T-helper 2 cell treated with Interferon-gamma antibody and Interleukin-4, amounts not matched to agents 100 ng/mL and 5 ng/mL, for 36 hours (primary cell): ENCODE measurements at places on chromosomes 5 and 9. TPM values are rescaled to one million over a fixed set of nuclear protein-coding genes. Genes with fewer than 3 reads are reported as not detected.

Gene CLIC3
- total RNA-seq = 0.91 TPM in 2 replicates

Gene NREP
- total RNA-seq = 25.8 and 30.3 TPM in 2 replicates

Gene PCDHGA3
- 0.23 and 0.34 TPM in 2 replicates for total RNA-seq

Gene ATP10B
- total RNA-seq = not detected in 2 replicates

Gene PCDHB16
- total RNA-seq = not detected in 2 replicates

Gene FAM151B
- 0.30 and 1.0 TPM in 2 replicates for total RNA-seq
